NCI-H1048 (cell line): ENCODE measurements at places on chromosomes 2 and 18.

GRCh38 chr2:119758881-119759450 is 756 bp upstream of the PTPN4 start:
- no peak for DNase-seq

- no peak for DNase-seq
These were observed 243.5 kb downstream of the WDPCP start for GRCh38 chr2:63344575-63345284.

DNA sequence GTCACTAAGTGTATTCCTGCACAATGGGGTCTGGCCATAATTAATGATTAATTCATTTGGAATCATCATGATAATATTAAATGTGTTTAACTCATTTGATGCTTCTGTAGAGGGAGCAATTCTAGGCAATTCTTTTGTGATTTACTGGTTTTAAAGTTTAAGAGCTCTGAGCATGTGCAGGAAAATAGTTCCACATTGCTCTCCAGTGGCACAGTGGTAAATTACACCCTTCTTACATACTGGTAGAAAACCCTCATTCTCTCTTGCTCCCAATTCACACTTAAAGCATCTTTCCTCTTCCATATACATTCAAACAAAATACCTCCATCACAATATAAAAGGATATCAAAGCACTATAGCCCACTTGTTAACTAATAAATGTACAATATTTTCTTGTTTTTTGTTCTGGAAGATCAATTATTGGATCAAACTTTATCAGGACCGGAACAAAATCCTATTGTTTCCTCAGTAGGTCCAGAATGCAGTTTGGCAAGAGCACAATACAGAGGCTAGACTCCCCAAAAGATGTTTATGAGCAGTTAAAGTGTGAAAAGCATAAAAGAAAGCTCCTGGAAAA is 844.3 kb downstream of the MBD2 start:
- DNase-seq: no peak

DNA sequence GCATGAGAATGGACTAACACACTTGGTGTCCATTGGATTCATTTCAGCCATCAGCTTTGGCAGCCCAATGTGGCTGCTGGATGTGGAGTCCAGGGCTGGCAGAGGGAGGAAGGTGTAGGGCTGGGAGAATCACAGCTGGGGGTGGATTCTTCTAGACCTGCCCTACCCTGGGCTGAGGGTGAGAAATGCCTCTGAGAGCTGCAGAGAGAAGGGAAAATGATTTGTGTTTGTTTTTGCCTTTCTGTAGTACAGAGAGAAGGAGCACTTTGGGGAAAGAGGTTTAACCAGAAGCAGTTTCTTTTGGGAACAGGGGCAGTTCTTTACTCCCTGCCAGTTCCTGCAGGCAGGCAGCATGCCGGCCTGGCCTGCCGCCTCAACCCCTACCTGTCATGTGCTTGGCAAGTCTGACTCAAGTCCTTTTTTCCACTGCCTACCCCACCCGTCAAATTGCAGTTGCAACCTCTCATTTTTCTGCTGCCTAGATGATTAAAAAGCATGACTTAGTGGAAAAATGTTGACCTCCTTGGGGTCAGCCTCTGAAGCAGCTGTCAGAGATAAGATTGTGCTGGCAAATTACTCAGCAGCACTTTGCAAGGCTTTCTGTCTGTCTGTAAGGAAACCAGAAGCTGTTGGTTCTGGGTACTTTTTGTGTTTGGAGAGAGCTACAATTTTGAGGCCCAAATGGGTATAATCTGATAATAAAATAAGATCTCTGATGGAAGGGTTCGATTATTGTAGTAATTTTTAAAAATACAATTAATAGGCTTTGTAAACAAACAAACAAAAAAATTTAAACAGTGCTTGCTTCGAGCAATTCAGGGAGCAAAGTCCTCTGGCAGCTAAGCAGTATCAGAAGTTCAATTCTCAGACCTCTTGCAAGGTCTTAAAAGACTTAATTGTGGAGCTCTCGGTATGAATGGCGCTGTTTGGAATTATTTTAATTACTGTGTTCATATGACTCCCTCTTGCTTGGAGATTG is 21.7 kb downstream of the LBH start:
- DNase-seq: no peak

- no peak for DNase-seq
These were observed 53.5 kb upstream of the NDUFV2 start for GRCh38 chr18:9048808-9049494.

- no peak for DNase-seq
These were observed 286.5 kb downstream of the THSD7B start for GRCh38 chr2:137051778-137052398.

DNA sequence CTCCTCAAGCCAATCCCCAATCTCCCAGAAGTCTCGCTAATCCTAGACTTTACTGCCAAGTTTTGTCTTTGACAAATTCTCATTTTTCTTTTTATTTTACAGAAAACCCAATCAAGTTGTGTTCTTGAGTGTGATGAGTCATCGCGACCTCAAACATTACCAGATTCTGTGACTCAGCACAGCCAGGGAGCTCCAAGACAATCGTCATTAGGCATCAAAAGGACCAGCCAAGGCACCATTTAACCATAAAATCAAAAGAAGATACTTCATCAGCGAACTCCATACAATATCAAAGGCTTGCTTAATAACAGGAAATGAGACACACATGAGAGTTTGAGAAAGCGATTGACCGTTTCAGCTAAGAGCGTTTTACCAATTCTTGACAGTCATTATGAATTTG is 146.2 kb upstream of the AGAP1 start:
- no peak for DNase-seq

- DNase-seq: no peak
These were observed 41.3 kb downstream of the GAREM1 start for GRCh38 chr18:32429402-32429801.

DNA sequence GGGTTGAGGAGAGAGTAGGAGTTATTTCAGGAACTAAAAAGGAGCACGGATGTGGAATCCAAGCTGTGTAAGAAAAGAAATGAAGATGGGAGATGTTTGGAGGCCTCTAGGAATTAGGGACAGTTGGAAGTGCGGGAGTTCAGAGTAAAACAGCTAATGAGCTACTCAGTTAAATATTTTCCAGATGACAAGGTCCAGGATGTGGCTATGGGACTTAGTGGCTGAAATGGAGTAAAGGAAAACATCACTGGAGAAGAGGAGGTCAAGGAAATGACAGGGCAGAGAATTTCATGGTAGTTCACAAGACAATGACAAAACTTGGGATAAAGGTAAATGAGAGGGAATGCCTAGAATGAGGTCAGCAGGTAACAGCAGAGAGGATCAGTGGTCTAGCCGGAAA is 13.0 kb downstream of the GPR155 start:
- no peak for DNase-seq

DNA sequence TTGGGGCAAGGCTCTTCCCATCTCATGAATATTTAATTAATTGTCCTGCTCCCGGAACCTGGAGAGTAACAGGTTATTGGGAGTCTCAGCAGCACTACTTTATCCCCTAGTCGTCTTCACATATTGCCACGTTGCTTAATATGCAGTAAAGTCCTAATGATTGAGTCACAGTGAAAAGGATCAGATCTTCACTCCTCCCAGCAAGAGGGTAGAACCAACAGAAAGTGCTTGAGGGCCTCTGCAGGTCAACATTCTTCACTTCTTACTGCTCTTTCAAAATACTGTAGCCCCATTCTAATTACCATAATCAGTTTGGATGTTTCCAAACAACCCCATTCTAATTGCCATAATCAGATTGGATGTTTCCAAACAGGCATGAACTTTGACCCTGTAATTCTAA is 801.0 kb downstream of the LRRTM4 start:
- no peak for DNase-seq

DNA sequence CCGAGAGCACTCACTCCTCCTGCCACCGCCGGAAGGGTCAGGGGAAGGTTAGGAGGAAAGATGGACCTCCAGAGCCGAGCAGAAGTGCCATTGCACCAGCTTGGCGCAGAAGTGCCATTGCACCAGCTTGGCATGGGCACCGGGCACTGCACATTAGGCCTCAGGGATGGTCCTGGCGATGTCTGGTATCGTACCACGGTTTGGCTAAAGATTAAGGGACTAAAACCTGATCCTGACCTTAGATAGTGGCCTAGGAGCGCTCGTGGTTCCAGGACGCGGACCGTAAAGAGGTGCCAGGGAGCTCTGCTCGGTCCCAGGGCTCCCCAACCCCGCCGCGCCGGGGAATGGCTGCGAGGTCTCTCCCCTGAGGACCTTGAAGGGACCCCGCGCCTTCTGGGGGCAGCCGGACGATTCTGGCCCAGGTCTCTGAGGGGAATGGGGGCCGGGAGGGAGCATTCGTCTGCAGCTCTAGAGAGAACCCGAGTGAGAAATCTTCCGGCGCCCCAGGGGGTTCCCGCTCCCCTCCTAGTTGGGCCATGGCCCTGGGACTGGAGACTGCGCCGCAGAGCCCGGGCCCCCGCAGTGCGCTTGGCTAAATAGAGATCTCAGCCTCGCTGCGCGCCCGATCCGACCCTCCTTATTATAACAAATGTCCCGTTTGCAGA is 1.8 kb downstream of the PAX8 start:
- no peak for DNase-seq

DNA sequence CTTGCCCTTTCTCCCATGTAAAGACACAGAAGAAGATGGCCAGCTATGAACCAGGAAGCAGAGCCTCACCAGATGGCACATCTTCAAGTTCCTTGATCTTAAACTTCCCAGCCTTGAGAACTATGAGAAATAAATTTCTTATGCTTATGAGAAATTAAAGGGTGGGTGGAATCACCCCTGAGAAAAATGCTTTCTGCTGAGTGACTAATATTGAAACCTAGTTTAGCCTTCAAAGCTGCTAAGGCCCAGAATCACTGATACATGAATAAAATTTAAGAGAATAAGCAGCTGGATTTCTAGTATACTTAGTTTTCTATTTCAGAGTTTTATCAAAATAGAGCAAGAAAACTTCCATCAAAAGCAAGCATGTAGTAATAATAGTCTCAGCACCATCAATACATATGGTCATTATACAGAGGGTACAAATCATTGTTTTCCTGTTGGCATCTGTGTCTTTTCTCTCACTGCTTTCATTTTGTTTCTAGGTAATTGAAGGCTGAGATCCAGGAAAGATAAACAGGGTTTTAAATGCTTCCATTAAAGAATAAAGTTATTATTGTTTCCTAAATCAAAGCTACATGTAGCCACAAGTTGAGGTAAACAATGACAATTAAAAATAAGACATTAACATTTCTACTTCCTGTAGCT is 53.3 kb upstream of the COL5A2 start:
- DNase-seq: no peak

- DNase-seq: no peak
These were observed 86.0 kb downstream of the COL3A1 start for GRCh38 chr2:189060096-189060642.

GRCh38 chr2:218074031-218074430 is 5.0 kb downstream of the RUFY4 start:
- no peak for DNase-seq

- DNase-seq: no peak
These were observed 204.8 kb downstream of the TFCP2L1 start for GRCh38 chr2:121080013-121080772.

DNA sequence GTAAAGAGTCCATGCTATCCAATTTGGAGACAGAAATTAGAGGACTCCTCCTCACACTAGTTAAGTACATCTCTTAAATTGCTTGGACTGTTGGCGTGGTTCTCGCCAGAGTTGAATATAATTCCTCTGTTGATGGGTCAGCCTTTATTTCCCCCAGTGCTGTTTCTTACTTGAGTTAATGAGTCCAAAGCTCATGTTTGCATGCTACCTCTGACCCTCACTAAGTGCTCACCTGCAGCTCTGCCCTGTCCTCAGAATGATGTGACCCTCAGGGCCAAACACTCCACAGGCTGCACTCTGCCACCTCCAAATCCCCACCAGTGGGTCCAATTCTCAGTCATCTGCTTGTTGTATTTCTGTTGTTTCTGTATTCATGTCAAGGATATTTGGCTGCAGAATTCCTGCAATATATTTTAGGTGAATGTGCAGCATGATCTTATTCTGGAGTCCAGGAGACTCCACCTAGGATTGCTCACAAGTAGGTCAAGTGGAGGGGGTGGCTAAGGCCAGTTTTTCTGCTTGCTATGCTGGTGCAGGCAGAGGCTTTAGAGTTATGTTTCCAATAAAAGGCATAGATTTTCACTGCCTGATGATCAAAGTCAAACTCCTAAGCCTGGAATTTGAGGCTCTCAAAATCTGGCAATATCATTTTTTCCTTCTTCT is 37.8 kb downstream of the RDH14 start:
- DNase-seq: no peak

DNA sequence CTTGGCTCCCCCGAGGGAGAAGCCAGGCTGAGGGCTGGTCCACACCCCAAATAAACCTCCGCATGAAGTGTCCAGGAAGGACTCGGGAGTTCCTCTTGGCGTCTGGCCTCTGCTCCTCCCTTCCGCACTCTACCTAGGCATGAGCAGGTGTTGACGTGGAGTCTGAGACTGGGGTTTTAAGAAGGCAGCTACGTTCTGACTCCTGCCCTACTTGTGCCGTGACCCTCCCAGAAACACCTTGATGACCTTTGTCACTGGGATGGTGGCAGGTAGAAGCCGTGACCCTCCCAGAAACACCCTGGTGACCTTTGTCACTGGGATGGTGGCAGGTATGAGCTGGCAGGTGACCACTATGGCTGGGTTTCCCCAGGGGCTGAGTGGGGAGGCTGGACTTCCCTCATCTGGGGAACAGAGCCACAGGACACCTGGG is 54.8 kb downstream of the HS6ST1 start:
- no peak for DNase-seq

DNA sequence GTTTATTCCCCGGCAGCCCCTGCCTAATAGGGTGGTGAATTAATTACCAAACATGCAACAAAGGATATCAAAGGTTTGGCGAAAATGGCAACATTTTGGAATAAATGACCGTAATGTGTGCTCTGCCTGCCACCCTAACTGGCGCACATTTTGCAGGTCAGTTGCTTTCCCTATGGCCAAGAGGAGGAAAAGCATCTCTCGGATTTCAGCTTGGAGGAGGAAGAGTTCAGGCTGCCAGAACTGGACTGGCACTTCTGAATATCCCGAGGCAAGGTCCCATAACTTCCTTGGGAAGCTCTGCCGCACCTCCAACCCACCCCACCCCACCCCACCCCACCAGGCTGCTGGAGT is 37.1 kb downstream of the SLC25A52 start:
- no peak for DNase-seq

GRCh38 chr2:84038866-84039265 is 420.2 kb downstream of the SUCLG1 start:
- DNase-seq: no peak

GRCh38 chr18:76875390-76876325 is 53.3 kb downstream of the ZNF236 start:
- no peak for DNase-seq

DNA sequence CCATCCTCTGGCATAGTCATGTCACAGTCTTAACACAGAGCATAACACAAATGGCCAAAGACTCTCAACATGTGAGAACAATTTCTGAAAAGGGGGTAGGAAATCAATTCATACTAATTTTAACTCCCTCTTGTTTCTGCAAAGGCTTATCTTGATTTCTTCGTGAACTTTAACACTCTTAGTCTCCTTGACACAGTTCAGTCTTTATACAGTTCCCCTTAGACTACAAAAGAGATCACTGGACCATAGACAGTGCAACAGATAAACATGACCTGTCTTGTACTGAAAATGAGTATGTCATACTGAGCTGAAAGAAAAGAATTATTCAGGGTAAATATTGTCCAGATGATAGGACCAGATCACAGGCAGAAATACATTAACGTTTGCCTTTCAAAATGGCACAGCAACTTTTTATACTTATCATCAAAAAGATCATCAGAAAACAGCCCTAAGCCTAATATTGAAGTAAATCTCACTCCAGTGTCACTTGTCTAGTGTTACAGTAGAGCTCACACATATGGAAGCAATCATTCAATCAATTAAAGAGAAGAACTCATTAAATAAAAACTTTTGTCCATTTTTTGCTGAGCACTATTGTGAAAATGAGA is 56.4 kb upstream of the VRK2 start:
- DNase-seq: no peak

- no peak for DNase-seq
These were observed 37.4 kb downstream of the ZNF236 start for GRCh38 chr18:76859474-76860339.
